ENCODE measurements at places on chromosomes 11 and 22.

- DNase-seq, result no peak
Measured at GRCh38 chr11:19650467-19650866, 62.2 kb upstream of the NAV2 start.

DNA sequence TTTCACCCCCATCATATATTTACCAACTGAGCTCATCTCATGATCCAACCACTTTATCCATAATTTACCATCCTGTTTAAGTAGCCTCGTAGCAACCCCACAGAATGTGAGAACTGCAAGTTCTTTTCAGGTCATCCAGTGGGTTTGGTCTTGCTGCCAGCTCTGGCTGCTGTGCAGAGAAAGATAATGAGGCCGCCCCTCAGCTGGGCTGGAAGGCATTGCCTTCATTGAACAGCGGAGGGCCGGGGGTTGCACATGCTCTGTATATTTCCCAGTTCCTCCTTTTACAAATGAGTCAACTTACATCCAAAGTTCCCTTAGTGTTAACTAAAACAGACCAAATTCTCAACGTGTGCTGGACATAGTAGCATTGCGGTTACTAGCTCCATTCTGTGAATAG lies 96.7 kb downstream of the SYN3 start:
- no peak for DNase-seq

DNA sequence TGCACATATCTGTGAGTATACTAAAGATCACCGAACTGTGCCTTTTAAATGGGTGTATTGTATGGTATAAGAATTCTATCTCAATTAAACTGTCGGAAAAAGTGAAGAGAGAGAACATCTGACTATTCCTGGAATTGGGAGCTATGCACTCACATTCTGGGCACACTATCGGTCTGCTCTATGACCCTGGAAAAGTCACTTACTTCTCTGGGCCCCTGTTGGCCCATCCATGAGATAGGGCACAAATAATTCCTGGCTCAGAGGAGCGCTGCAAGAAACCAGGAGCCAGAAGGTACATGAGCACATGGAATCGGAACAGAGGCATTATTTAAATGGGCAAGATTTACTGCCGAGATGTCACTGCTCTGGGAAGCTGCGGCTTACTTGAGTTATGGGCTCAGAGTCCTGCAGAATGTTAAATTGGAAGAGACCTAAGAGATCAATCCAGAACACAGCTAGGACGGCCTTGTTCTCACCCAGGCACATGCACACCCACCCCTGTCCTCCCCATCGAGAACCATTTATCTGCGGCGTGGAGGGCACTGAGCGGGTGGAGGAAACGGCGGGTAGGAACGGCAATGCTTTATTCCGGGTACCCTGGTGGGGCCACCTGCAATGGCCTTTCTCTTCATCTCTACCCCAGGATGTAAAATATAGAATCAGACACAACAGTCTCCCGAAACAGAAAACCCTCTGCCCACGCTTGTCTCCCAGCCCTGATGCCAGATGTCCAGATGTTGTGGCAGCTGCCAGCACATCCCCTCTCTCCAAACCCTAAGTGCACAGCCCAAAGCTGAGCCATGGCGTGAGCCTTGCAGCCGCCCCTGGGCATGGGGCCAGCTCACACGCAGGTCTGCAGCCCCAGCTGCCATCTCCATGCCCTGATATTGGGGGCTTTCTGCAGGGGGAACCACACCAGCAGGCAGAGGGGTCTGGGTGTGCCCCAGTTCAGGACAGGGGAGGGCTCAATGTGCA lies 142.4 kb downstream of the DSCAML1 start:
- DNase-seq, result no peak

GRCh38 chr22:37379722-37380121 lies 47.6 kb downstream of the ELFN2 start:
- DNase-seq, result no peak

GRCh38 chr11:9884601-9885000 lies 220.7 kb downstream of the SWAP70 start:
- DNase-seq, result no peak

GRCh38 chr11:59678813-59679165 lies 10.0 kb upstream of the PATL1 start:
- DNase-seq, result no peak

GRCh38 chr11:94786264-94787126 lies 18.3 kb downstream of the AMOTL1 start:
- DNase-seq, result peak; percentile 13

GRCh38 chr11:27462543-27462942 lies 10.0 kb downstream of the LGR4 start:
- no peak for DNase-seq

GRCh38 chr11:128621601-128622501 lies 34.5 kb upstream of the ETS1 start:
- no peak for DNase-seq

DNA sequence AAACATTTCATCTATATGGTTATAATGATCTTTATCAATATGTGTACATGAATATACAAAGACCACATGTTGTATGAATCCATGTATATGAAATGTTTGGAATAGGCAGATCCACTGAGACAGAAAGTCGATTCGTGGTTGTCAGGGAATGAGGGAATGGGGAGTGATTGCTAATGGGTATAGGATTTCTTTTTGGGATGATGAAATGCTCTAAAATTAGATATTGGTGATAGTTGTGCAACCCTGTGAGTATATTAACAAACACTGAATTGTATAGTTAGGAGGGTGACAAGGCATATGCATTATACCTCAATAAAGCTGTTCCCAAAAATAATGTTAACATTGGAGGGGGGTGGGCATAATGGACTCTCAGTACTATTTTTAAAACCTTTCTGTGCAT lies 5.0 kb upstream of the PTPMT1 start:
- no peak for DNase-seq

DNA sequence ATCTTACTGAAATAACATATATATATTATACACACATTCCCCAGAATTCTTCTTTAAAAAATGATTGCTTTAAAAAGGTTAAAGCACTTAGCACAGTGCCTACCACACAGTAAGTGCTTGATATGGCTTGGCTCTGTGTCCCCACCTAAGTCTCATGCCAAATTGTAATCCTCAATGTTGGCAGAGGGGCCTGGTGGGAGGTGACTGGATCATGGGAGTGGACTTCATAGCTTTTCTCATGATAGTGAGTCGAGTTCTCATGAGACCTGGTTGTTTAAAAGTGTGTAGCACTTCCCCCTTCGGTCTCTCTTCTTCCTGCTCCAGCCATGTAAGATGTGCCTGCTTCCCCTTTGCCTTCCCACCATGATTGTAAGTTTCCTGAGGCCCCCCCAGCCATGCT lies 6.2 kb downstream of the CRYAB start:
- no peak for DNase-seq

- DNase-seq, result no peak
Measured at GRCh38 chr22:50090412-50090714, 557 bp downstream of the MOV10L1 start.

DNA sequence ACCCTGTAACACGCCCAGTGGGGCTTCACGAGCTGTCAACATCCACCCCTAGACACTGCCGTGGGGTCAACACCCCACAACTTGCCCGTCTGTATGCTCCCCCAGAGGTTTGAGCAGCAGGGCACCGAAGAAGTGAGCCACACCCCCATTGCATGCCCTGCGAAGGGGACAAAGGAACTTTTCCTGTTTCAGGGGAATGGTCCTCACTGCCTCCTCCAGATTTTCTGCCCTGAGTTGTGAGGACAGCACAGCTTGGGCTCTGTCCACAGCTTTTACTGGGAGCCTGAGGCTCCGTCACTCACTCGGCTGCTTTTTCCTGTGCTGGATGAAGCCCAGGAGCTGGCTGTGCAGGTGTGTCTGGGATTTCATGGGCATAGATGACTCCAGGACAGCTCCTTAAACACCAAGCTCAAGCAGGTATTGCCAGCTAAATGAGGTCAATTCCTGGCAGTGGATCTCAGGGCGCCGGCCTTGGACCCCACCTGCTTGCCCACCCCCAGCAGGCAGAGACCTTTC lies 40.2 kb upstream of the CCDC188 start:
- no peak for DNase-seq

All from CD4-positive, alpha-beta T cell treated with Interleukin-15 for 4 hours (primary cell).